ENCODE measurements at places on chromosomes 2 and 18. TPM values are rescaled to one million over a fixed set of nuclear protein-coding genes. Genes with fewer than 3 reads are reported as not detected.
A peak's percentile ranks its signal among the peaks of the same experiment; 100 is the strongest.

DNA sequence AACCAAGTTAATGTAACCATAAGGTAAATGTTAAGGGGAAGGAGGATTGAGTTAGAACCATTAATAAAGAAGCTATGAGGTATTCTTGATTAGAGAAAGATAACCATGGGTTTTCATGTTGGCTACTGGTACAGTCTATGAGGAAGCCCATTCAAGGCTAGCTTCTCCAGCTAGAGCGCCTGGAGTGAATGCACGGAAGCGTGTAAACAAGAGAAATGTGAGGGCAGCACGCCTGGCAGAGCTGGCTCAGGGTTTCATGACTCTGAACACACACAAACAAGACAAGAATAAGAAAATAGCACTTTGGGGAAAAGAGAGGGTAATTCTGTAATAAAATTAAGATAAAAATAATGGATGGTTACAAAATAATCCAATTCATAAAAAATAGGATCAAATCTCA, 255.3 kb downstream of the PDE11A start:
- no peak overlapping the region for H3K4me3 ChIP-seq
- H3K27ac ChIP-seq = no peak overlapping the region
- H3K36me3 ChIP-seq = no peaks in the 10 kb centered on the region
- no peaks in the 10 kb centered on the region for H3K4me1 ChIP-seq
- no peak for DNase-seq

- H3K4me1 ChIP-seq = no peaks in the 10 kb centered on the region
- H3K4me3 ChIP-seq = no peak overlapping the region
- H3K36me3 ChIP-seq = no peaks in the 10 kb centered on the region
- DNase-seq = no peak
Observed at GRCh38 chr2:131349021-131349420, 14.9 kb downstream of the RAB6D start.

DNA sequence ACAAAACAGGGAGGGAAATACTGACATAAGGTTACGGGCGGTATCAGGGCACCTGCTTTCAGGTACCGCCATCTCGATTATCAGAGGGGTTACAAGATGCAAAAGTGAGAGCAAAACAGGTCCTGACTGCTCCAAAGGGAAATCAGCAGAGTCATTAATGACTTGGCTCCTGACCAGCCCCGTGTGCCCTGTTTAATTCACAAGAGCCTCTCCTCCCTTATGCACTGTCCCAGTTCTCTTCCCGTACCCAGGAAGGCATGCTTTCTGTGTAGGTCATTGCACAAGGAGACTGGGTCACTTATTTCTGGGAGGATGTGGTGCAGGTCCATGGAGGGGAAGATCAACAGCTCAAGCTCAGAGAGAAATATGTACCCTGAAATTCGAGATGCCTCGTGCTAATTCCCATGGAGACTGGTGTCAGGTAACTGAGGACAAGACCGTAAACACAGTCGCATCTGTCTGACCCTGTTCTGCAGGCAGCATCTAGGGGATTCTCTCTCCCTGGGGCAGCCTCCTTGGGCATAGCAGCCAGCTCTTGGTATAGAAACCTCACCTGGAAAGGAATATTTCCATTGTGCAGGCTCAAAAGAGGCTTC, 79.9 kb downstream of the HNRNPLL start:
- 0 out of 2 replicates have a peak, but pooled peaks cover 3% of the 10 kb centered on the region for H3K27me3 ChIP-seq
- H3K4me1 ChIP-seq = no peaks in the 10 kb centered on the region
- no peaks in the 10 kb centered on the region for H3K36me3 ChIP-seq
- DNase-seq = no peak

GRCh38 chr2:101679801-101680487, 17.6 kb upstream of the MAP4K4 start:
- no peaks in the 10 kb centered on the region for H3K27me3 ChIP-seq
- DNase-seq = no peak
- H3K27ac ChIP-seq = no peak overlapping the region

HAAO gene
- not detected for total RNA-seq

CNDP1 gene
- not detected for total RNA-seq

DNA sequence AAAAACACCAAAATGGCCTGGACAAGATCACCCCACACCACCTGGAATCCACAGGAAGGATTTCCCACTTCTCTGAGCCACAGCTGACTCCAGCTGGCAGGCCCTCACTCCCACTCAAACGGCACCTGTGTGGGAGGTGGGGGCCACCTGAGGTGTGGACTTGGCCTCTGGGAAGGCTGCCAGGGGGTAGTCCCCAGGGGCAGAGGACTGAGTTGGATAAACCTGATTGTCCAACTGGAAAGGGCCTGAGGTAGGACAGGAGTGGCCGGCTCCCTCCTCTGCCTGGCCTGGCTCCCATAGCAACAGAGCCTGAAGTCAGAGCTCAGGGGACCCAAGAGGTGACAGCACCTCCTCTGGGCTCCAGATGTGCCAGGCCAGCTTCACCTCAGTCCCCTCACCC, 300.2 kb downstream of the CELF4 start:
- no peak overlapping the region for H3K4me3 ChIP-seq
- no peak overlapping the region for H3K27ac ChIP-seq
- H3K36me3 ChIP-seq = no peaks in the 10 kb centered on the region
- H3K4me1 ChIP-seq = no peaks in the 10 kb centered on the region
- no peak for DNase-seq

- no peak overlapping the region for H3K4me3 ChIP-seq
- no peaks in the 10 kb centered on the region for H3K36me3 ChIP-seq
- no peak for DNase-seq
- no peak overlapping the region for H3K27ac ChIP-seq
- H3K27me3 ChIP-seq = peaks cover 6% of the 10 kb centered on the region
Observed at GRCh38 chr2:36165132-36165531, 190.4 kb upstream of the CRIM1 start.

- H3K4me1 ChIP-seq = no peaks in the 10 kb centered on the region
- H3K36me3 ChIP-seq = no peaks in the 10 kb centered on the region
- no peak overlapping the region for H3K27ac ChIP-seq
- H3K27me3 ChIP-seq = no peaks in the 10 kb centered on the region
- DNase-seq = no peak
- H3K4me3 ChIP-seq = no peak overlapping the region
Observed at GRCh38 chr2:188645986-188646385, 328.2 kb upstream of the COL3A1 start.

GRCh38 chr2:167271932-167272331, 383.7 kb downstream of the XIRP2 start:
- no peak overlapping the region for H3K27ac ChIP-seq
- H3K4me3 ChIP-seq = no peak overlapping the region
- no peak for DNase-seq
- no peaks in the 10 kb centered on the region for H3K4me1 ChIP-seq

C2orf72 gene
- total RNA-seq = 0.41 TPM

IRS1 gene
- total RNA-seq = 11.3 TPM

GRCh38 chr2:221848286-221848685, 276.2 kb upstream of the EPHA4 start:
- no peak overlapping the region for H3K27ac ChIP-seq
- no peak overlapping the region for H3K4me3 ChIP-seq
- no peaks in the 10 kb centered on the region for H3K36me3 ChIP-seq
- H3K4me1 ChIP-seq = no peaks in the 10 kb centered on the region
- DNase-seq = no peak

UGT1A10 gene
- not detected for total RNA-seq

TOGARAM2 gene
- 0.03 TPM for total RNA-seq

DNA sequence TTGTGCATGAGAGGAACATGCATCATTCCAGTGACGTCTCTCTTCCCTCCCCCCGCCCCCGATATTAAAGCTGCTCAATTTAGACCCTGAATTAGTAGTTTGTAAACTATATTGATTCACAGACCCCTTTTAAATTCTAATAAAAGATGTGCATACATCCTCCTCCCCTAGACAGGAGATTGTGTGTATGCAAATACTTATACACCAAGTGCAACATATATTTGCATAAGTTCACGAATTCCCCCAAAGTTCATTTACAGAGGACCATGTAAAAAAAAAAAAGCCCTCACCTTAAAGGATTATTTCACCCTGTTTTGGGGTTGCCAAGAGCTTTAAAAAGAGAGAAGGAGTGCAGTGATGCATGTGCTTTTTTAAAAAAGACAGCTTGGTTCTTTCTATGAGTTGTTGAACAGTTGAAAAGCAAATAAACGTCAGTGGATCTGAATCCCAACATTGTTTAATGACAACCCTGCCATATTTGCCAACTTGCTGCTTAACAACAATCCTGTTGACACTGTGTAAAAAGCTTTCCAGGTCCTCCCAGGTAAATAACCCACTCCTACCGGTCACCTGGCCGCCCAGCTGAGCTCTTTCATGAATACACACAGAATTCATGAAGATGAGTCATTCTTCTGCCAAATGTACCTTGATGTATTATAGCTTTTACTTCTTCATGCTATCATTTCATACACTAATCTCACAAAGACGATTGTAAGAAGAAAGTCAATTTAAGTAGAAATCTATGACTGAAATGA, 211.5 kb downstream of the IKZF2 start:
- no peak overlapping the region for H3K27ac ChIP-seq
- no peaks in the 10 kb centered on the region for H3K4me1 ChIP-seq
- H3K4me3 ChIP-seq = no peak overlapping the region
- peaks cover 4% of the 10 kb centered on the region for H3K27me3 ChIP-seq

- H3K4me1 ChIP-seq = no peaks in the 10 kb centered on the region
- H3K4me3 ChIP-seq = no peak overlapping the region
- H3K27ac ChIP-seq = no peak overlapping the region
Observed at GRCh38 chr2:140552634-140553033, 1578.2 kb downstream of the LRP1B start.

DNA sequence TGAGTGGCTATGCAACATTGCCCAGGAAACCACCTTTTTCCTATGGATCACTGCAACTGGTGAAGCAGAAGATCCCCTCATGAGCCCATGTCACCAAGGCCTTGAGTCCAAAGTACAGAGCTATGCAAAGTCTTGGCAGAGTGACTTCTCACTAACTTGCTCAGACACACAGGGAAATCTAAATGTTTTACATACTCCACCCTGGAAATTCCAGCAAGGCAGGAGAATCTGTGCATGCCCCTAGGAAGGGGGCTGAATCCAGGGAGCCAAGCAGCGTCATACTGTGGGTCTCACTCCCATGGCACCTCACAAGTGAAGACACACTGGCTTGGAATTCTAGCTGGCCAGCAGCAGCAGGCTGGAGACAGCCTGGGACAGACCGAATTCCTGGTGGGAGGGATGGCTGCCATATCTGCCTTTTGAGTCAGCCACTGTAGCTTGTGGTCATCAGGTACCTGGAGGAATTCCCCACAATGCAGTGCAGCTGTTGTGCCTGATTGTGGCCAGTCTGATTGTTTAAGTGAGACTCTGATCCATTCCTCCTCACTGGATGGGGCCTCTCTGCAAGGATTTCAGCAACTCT, 1817.4 kb downstream of the SUCLG1 start:
- no peaks in the 10 kb centered on the region for H3K27me3 ChIP-seq
- no peaks in the 10 kb centered on the region for H3K36me3 ChIP-seq
- no peak overlapping the region for H3K4me3 ChIP-seq
- DNase-seq = no peak
- no peak overlapping the region for H3K27ac ChIP-seq
- no peaks in the 10 kb centered on the region for H3K4me1 ChIP-seq

AQP12A gene
- not detected for total RNA-seq

PROC gene
- not detected for total RNA-seq

DNA sequence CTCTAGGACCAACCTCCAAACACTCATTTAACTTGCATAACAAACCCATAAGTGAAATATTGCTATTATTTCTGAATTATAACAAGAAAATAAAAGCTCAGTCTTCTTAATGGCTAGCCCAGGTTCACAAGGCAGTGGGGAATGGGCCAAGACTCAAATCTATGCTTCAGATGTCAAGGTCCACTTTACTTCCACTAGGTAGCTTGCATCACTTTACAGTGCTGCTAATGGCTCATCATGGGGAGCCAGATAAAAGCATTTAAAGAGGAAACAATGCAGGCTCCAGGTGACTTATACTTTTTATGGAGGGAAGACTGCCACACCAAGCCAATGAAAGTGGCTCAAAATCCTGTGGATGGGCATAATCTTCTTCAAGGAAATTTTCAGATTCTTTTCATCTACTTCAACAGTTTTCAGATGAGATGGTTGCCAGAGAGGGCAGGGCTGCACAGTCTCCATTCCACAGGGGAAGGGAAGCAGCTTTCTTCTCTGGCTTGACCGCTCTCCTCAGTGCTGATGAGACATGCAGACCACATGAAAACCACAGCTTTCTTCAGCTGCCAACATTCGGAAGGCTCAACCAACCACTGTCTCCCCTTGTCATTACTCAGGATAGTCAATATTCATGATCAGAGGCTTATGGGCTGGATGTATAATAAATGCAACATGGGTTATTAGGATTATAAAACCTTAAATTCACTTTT, 361.9 kb upstream of the MEX3C start:
- no peak overlapping the region for H3K27ac ChIP-seq
- no peaks in the 10 kb centered on the region for H3K27me3 ChIP-seq
- H3K4me3 ChIP-seq = no peak overlapping the region
- no peak for DNase-seq
- H3K36me3 ChIP-seq = no peaks in the 10 kb centered on the region

PDCD1 gene
- not detected for total RNA-seq

- no peak overlapping the region for H3K27ac ChIP-seq
- H3K4me1 ChIP-seq = no peaks in the 10 kb centered on the region
- no peaks in the 10 kb centered on the region for H3K36me3 ChIP-seq
- DNase-seq = no peak
- no peaks in the 10 kb centered on the region for H3K27me3 ChIP-seq
Observed at GRCh38 chr2:176812246-176812775, 400.3 kb upstream of the HNRNPA3 start.

DNA sequence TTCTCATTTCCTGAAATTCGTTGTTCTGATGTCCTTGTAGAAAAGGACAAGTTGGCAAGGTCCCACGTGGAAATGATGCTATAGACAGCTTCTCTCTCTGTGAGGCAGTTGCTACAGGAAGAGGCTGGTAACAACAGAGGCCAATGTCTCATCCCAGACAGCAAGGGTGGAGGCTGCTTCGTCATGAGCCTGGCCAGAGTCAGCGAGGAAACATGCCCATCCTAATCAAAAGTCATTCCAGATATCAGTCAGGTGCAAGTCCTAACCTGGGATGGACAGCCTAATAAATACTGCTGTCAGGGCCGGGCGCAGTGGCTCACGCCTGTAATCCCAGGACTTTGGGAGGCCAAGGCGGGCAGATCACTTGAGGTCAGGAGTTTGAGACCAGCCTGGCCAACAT, 6.4 kb upstream of the SMAD7 start:
- peaks cover 90% of the 10 kb centered on the region for H3K4me1 ChIP-seq
- no peaks in the 10 kb centered on the region for H3K36me3 ChIP-seq
- no peaks in the 10 kb centered on the region for H3K27me3 ChIP-seq
- DNase-seq = no peak
- no peak overlapping the region for H3K4me3 ChIP-seq

GRCh38 chr2:32011485-32011960, 715 bp upstream of the MEMO1 start:
- DNase-seq = no peak
- H3K27me3 ChIP-seq = no peaks in the 10 kb centered on the region
- peak overlapping the region; percentile 92 for H3K4me3 ChIP-seq
- peaks cover 18% of the 10 kb centered on the region for H3K4me1 ChIP-seq
- peak overlapping the region; percentile 76 for H3K27ac ChIP-seq

RGPD5 gene
- total RNA-seq = 21.0 TPM

TCF7L1 gene
- total RNA-seq = 0.68 TPM

DNA sequence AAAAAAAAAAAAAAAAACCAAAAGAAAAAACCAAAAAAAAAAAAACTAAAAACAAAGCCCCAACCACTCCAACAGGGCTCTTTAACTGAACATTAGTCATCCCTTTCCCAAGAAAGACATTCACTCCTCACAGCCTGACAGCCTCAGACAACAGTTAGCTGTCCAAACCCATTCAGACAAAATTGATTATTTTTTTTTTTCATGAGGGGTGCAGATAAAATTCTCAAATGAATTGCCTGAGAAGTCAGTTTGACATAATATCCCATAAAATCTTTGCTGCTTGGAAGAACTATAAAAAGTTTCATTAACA, 206.1 kb upstream of the REV1 start:
- no peak for DNase-seq
- H3K27me3 ChIP-seq = no peaks in the 10 kb centered on the region
- H3K4me1 ChIP-seq = peaks cover 15% of the 10 kb centered on the region
- H3K4me3 ChIP-seq = no peak overlapping the region
- H3K27ac ChIP-seq = no peak overlapping the region

Data from SJSA1 (cell line).